ENCODE measurements at places on chromosomes 3 and 15. TPM values are rescaled to one million over a fixed set of nuclear protein-coding genes. Genes with fewer than 3 reads are reported as not detected.

The CCR3 gene
- not detected for total RNA-seq

The KLHDC8B gene
- 16.7 TPM for total RNA-seq

The ZNF619 gene
- total RNA-seq: 8.0 TPM

The IL12A gene
- total RNA-seq: 0.67 TPM

The ITIH3 gene
- total RNA-seq: not detected

The POLQ gene
- 2.1 TPM for total RNA-seq

The KIF7 gene
- total RNA-seq: 6.4 TPM

The MOBP gene
- total RNA-seq: not detected

The PLA2G4E gene
- total RNA-seq: not detected

The MYLK gene
- 7.8 TPM for total RNA-seq

The GPR156 gene
- 0.21 TPM for total RNA-seq

The TSPAN3 gene
- 140 TPM for total RNA-seq

The LSM3 gene
- total RNA-seq: 14.7 TPM

The WDR49 gene
- total RNA-seq: 1.8 TPM

The NMNAT3 gene
- 0.62 TPM for total RNA-seq

The SPINT1 gene
- total RNA-seq: 28.6 TPM

The AMT gene
- 11.9 TPM for total RNA-seq

The PCSK6 gene
- total RNA-seq: 0.13 TPM

The TRPM1 gene
- total RNA-seq: not detected

The ZNF385D gene
- total RNA-seq: 0.41 TPM

The BCHE gene
- total RNA-seq: 3.1 TPM

The EXD1 gene
- total RNA-seq: not detected

The CYP8B1 gene
- not detected for total RNA-seq

The ERICH6 gene
- total RNA-seq: 0.31 TPM

The TGM5 gene
- not detected for total RNA-seq

The MED12L gene
- 4.4 TPM for total RNA-seq

The RARRES1 gene
- not detected for total RNA-seq

The NAALADL2 gene
- 3.5 TPM for total RNA-seq

The GTF2A2 gene
- total RNA-seq: 72.7 TPM

The IQCF2 gene
- total RNA-seq: not detected

The CTDSPL2 gene
- 40.9 TPM for total RNA-seq

The WDR93 gene
- 0.13 TPM for total RNA-seq

The LPCAT4 gene
- 32.4 TPM for total RNA-seq

The SHC4 gene
- 6.8 TPM for total RNA-seq

The SUCNR1 gene
- total RNA-seq: 0.05 TPM

The FOXL2 gene
- 6.8 TPM for total RNA-seq

The MASP1 gene
- total RNA-seq: 0.56 TPM

The LDHAL6B gene
- total RNA-seq: not detected

The P2RY12 gene
- not detected for total RNA-seq

Data from endothelial cell (in vitro differentiated cells).